ENCODE measurements at places on chromosomes 4 and X.

DNA sequence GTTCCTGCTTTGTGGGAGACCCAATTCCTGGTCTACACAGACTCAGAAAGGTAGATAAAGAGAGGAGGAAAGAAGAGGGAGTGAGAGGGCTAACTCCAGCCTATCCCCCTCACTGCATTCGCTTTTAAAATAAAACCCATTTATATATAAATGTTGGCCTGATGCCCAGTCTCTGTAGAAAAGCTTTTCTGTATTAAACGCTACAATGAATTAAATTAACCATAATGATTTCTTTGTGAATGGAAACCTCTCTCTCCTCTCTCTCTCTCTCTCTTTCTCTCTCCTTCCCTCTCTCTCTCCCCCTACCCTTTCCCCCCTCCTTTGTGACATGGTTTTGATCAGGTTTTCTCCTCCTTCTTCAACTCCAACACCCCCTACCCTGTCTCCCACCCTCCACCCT lies 34.8 kb downstream of the PJA1 start:
- DNase-seq, result no peak

DNA sequence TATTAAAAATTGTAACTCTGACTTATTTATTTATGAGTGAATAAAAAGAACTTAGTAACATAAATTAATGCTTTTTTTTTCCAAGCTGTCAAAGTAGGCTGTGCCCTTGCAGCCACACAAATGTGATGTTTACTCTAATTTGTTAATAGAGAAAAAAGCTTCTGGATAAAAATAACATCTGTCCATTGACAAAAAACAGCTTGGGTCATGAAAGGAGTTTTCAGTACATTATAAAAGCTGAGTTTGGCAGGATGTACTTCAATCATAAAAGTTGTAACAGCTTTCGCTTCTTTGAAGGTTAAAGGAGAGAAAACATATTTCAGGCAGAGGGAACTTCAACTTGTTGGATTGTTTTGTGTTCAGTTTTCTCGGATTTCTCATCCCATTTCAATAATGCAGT lies 105.6 kb downstream of the SLC4A4 start:
- DNase-seq, result no peak

DNA sequence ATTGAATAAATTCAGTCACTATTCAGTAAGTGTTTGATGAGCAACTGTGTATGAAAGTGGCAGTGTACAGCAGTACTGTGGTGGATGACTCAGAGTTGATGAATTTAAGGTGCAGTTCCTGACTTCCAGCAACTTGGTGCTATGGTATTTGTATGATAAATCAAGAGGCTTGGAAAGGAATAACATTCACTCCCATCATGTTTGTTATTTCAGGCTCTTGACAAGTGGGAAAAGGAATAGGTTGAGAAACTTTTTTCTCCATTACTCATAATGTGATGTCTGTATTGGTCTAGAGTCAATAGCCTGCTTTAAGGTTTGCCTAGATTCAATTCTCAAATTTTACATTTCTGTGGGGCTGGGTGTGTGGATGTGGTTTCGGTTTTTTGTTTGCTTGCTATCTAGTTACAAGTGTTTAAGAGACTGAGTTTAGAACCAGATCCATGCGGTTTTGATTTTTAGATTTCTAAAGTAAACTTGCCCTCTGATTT lies 35.1 kb upstream of the CYP2U1 start:
- no peak for DNase-seq

GRCh38 chr4:184802697-184803015 lies 23.1 kb downstream of the ACSL1 start:
- no peak for DNase-seq

DNA sequence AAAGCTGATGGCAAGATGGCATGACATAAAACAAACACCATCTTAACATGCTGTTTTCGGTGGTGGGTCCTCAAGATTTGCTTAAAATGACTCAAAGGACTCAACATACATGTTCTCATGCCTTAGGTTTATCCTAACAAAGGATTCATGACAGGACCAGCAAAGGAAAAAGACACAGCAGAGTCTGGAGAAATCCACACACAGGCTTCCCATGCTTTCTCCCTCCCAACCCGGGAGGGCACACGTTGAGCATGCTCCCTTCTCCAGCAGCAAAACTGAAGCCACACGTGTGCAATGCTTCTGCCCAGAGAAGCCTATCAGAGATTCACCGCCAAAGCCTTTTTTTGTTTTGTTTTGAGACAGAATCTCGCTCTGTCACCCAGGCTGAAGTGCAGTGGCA lies 39.9 kb downstream of the SAT1 start:
- no peak for DNase-seq
